Fibroblast of gingiva (primary cell): ENCODE measurements at places on chromosomes 6 and 20.

- no peak for DNase-seq
Measured at GRCh38 chr20:58094160-58094559, 134.3 kb downstream of the ANKRD60 start.

DNA sequence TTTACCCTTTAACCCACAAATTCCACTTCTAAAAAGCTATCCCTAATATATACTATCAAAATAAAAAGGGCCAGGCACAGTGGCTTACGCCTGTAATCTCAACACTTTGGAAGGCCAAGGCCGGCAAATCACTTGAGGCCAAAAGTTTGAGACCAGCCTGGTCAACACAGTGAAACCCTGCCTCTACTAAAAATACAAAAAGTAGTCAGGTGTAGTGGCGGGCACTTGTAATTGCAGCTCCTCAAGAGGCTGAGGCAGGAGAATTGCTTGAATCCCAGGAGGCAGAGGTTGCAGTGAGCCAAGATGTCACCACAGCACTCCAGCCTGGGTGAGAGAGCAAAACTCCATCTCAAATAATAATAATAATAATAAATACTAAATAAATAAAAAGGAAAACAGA, 82.5 kb downstream of the TRIM27 start:
- DNase-seq = no peak

DNA sequence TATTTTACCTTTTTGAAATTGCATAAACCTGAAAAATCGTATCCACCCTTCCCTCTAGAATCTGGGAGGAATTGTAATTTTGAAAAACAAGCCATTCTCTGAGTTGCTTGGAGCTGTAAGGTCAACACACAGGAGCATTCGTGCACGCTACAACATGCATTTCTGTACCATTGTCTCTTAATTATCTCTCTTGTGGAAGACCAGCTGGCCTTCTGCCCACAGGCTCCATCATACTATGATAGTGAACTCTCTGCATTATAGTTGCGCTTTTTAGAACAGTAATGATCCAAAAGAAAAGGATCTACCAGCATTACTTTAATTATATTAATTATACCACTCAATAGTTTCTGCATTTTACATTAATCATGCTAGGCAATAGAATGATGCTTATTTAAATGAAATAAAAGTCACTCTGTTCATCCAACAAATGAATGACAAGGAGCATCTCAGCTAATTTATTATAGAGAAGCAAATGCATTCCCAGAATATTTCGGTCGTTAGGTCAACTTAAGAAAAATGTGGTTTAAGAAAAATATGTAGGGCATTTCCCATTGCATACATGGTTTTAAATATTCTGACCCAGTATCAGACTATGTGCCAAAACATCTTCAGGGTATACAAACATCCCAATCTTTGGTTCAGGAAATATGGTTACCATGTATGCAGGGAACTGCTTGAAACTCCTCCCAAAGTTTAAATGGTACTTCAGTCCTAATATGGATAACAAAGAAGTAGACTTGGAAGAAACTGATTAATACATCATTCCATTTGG, 263.5 kb downstream of the TFAP2A start:
- peak; percentile 7 for DNase-seq

GRCh38 chr6:63817492-63818050, 182.0 kb downstream of the PHF3 start:
- no peak for DNase-seq

GRCh38 chr6:32457054-32457453, 17.4 kb downstream of the HLA-DRA start:
- no peak for DNase-seq

- no peak for DNase-seq
Measured at GRCh38 chr6:87788141-87788540, 86.1 kb upstream of the AKIRIN2 start.

GRCh38 chr6:25223490-25223991, 55.6 kb upstream of the CARMIL1 start:
- peak; percentile 59 for DNase-seq
